ENCODE measurements at places on chromosomes 1 and 21.
A peak's percentile ranks its signal among the peaks of the same experiment; 100 is the strongest.

DNA sequence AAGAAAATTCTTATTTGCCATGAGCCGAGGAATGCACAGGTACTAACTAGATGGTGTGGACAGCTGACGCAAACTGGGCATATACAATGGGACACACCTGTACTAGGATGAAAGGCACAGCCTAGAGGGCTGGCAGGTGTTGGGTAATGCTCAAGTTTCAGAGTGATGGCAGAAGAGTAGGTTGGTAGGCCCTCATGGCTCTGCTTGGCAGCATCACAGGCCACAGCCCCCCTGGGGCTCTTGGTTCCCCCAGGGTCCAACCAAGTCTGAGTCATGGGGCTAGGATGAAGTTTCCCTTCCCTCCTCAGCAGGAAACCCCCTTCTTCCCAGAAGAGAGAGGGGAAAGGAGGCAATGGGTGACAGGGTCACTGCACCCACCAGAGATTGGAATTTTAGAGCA, 35.2 kb downstream of the SPEN start:
- DNase-seq: no peak

DNA sequence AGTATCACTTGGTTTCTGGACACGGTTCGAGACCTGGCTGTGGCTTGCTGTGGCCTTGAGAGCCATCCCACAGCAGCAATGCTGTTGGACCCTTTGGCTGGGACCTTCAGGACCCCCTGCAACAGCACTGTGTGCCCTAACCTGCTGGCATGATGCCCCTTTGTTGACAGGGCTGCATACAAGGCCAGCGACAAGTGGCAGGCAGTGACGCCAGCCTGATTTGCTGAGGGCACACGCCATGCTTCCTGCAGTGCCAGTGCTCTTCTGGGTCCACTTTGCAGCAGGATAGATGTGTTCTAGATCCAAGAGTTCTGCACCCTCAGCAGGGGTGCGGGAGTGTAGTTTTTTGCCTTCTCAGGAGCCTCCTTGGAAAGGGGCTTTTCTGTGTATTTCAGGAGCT, 32.8 kb downstream of the COQ8A start:
- DNase-seq: no peak

GRCh38 chr1:219120624-219121544, 52.8 kb upstream of the LYPLAL1 start:
- peak; percentile 77 for DNase-seq

DNA sequence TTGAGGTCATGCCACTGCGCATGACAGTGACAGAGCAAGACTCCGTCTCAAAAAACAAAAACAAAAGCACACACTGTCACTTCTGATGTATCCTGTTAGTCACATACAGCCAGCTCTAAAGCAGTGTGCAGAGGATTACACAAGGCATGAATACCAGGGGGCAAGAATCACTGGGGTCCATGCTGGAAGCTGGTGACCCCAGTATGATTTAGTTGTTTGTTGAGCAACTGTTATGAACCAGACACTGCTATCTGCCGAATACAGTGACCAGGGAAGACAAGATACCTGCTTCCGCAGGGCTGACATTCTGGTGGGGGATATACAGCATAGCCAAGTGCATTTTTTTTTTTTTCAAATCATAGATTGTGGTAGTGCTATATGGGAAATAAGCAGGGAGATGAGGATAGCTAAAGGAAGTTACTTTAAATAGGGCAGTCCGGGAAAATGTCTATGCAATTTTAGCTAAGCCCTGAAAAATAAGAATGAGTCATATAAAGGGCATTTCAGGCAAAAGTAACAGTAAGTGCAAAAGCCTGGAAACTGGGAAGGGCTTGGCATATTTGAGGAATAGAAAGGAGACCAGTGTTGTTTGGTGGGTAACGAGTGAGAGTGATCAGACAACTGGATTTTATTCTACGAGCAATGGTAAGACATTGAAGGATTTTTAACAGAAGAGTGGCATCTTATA, 69.7 kb downstream of the ADSS2 start:
- DNase-seq: no peak

GRCh38 chr1:160641323-160642280, 5.2 kb downstream of the SLAMF1 start:
- no peak for DNase-seq

All from GF-D8 (cell line).